ENCODE measurements at places on chromosomes 7 and 10.

DNA sequence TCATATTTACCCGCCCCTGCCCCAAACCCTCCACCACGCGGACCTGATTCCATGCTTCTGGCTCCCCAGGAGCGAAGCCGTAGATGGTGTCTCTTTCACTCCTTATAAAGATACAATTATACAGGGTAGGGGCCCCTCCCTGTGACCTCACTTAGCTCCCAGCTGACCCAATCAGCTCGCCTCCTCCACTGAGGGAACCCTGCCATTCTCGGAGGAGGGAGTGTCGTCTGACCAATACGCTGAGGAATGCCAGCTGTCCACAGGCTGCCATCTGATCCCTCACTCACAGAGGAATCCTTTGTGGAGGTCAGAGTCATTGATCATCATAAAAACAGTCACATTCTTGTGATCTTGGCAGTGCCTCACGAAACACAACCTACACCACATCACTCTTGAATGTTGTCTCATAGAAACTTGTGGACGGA lies 67.5 kb upstream of the INSIG1 start:
- no peak for DNase-seq

GRCh38 chr7:127758105-127758504 lies 106.1 kb downstream of the SND1 start:
- DNase-seq, result no peak

GRCh38 chr7:147173883-147174282 lies 1057.3 kb downstream of the CNTNAP2 start:
- DNase-seq, result no peak

- DNase-seq, result no peak
Measured at GRCh38 chr10:79283616-79284015, 63.7 kb upstream of the PPIF start.

- DNase-seq, result no peak
Measured at GRCh38 chr10:73855413-73855812, 18.9 kb downstream of the CAMK2G start.

DNA sequence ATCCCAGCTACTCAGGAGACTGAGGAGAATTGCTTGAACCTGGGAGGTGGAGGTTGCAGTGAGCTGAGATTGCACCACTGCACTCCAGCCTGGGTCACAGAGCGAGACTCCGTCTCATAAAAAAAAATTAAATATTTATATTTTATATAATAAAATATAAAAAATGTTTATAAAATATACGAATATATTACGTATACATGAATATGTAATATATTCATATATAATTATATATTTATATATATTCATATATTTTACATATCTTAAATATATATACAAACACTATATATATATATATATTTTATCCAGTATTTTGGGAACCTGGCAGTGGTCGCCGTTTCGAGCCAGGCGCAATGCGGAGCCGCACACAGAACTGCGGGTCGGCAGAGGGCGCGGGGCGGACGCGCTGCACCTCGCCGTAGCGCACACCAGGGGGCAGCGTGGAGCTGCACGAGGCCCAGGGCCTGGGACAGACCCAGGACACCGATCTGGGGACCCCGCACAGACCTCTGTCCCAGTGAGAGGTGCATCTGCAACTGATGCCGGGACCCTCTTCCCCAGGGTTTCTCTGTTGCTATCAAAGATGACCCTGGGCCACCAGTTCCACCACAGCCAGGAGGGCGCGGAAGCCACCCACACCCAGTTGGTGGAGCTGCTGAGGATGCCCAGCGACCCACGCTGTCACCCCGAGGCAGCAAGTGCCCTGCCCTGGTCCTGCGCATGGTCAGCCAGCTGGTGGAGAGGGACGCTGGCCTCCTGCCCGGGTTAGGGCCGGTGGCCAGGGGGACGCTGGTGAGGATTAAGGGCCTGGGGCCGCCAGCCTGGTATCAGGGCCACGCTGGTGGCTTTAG lies 22.7 kb downstream of the AP5Z1 start:
- DNase-seq, result peak; percentile 16

DNA sequence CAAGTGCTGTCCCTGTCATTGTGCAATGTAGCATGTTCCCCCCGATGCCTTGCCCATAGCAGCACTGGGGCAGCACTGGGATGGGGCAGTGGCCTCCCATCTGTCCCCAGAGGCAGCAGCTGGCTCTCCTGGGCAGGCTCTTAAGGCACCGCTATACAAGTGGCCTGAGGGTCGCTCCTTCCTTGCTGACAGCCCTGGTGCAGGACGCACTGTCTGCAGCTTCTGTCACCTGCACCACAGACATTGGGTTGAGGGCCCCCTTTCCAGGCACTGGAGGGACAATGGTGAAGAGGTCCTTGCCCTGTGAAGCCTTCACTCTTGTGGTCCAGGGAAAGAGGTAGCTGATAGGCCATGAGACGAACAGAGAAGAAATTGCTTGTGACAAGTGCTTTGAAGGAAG lies 10.6 kb downstream of the CPSF4 start:
- DNase-seq, result no peak

- DNase-seq, result no peak
Measured at GRCh38 chr7:3193379-3194120, 107.5 kb upstream of the SDK1 start.

DNA sequence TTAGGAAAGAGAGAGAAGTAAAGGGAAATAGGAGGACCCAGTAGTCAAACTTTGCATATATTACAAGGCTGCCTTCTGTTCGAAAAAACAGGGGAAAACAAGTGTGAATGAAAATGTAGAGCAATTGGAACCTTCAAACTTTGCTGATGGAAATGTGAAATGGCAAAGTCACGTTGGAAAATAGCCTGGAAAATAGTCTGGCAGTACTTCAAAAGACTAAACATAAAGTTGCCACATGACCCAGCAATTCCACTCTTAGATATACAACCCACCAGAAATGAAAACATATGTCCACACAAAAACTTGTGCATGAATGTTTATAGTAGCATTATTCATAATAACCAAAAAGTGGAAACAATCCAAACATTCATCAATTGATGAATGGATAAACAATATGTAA lies 78.6 kb upstream of the IFRD1 start:
- DNase-seq, result no peak

DNA sequence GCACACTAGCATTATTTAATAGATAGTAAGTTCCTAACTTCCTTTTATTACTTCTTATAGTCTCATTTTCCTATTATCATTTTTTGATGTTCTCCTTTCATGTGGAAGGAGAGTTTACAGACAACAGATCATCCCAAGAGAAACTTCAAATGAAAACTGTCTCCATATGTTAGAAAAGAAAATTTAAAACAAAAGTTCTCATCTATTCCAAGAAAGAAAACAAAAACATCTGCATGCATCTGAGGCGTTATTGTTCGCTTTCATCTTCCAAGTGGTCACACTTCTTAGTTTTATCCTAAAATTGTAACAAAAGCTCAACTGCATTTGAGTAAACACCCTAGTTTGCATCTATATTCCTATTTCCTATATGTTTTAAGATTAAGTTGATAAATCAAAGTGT lies 126.2 kb downstream of the SEMA3D start:
- DNase-seq, result no peak

DNA sequence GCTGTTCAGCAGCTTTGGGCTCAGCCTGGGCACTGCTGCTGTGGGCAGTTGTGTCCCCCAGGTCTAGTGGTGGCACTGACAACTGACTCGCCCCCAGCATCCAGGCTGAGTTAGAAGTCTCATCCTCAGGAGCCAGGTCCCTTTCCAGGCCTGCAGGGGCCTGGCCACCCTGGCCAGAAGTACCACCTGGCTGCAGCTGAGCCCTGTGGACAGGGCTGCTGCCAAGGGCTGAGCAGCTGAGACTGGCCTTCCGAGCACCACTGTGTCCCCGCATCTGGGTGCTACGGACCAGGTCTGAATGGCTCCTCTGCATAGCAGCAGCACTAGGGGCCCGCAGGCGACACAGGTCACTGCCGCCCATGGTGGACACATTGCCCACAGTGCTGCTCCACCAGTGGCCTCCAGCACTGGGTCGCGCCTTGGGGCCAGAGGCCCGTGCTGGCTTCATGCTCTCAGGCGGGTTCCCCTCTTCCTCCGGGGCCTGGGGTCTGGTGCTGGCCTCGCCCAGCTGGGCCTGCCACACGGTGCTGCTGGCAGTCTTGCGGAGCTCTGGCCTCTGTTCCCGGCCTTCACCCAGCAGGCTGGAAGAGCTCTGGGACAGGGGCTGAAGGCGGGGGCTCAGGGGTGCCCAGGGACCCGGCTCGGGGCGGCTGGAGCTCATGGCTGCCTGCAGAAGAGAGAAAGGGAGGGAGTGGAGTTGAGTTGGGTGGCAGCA lies 6.2 kb downstream of the GPRIN2 start:
- no peak for DNase-seq

GRCh38 chr10:24642921-24643678 lies 80.6 kb downstream of the ARHGAP21 start:
- DNase-seq, result no peak

DNA sequence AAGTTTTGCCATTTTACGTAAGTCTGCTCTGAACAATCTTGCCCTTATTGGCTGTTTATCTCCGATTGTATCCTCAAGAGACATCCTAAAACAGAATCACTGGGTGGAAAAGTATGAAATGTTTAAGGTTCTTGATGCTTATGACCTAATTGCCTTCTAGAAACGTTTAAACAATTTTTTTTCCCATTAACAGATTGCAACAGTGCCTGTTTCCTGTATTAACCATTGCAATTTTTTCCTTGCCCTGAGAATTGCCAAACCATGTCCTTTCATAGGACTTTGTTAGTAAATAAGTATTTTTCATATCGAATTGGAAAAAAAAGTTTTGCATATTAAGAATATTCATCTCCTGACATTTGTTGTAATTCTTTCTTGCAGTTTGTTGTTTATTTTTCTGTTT lies 639.8 kb downstream of the INHBA start:
- DNase-seq, result no peak

GRCh38 chr7:141659501-141659900 lies 42.5 kb downstream of the DENND11 start:
- no peak for DNase-seq

- no peak for DNase-seq
Measured at GRCh38 chr7:40470091-40470592, 335.3 kb downstream of the SUGCT start.

DNA sequence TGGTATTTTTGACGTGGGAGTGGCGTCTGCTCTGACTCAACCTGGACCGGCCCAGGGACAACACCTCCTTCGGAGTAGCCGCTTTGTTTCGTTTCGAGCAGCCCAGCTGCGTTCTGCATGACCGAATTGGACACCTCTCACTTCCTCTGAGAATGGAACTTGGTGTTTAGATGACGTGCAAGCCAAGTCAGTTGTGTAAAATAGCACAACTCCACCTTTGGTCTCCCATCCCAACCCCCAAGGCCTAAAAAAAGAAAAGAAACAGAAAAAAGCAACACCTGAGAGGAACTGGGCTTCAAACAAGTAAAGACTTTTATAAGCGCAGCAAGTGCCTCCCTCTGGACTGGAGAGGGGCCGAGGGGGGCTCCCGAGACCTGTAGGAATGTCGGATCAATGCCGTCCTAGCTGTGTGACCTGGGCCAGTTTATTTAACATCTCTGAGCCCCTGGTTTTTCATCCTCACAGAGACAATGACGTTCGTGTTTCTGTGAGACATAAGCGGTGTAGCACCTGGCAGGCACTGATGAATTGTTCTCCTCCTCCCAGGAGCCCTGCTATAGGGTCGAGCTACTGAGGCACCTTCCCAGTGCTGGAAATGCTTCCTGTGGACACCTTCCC lies 52.0 kb upstream of the SMNDC1 start:
- no peak for DNase-seq

DNA sequence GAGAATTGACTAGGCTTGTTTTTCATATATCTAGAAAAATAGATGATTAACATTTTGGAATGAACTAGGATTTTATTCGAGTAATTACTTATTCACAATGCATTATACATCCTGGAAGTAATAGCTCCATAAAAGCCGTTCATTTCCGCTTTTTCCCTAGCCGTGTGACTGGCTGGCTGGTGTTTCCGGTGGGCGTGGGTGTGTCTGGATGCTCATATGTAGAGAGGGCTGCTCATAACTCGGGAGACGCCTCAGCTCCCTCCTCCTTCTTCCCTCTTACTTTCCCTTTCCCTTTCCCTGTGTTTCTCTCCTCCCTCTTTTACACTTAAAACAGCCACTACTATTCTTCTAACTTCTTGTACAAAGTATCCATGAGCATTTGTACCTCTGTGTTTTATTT lies 187.7 kb upstream of the VSTM2A start:
- no peak for DNase-seq

GRCh38 chr7:55622241-55622640 lies 49.9 kb upstream of the VOPP1 start:
- DNase-seq, result no peak

DNA sequence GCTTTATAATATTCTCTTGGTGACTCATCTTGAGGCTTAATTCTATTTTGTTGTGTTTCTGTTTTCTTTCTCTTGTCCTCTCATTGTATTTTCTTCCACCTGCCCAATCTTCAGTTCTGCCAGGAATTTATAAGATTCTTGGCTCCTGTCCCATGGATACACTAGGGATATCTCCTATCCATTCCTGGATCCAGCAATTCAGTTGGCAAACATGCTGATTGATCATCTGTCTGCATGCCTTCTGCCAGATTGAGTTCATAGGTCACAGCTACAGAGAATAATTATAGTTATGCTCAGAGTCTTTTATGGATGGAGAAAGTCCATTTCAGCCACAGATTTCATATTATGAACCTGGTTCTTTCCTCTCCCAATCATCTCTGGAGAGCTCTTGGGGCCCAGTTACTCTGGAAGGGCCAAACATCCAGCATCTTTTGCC lies 140.4 kb upstream of the MAGI2 start:
- DNase-seq, result no peak

DNA sequence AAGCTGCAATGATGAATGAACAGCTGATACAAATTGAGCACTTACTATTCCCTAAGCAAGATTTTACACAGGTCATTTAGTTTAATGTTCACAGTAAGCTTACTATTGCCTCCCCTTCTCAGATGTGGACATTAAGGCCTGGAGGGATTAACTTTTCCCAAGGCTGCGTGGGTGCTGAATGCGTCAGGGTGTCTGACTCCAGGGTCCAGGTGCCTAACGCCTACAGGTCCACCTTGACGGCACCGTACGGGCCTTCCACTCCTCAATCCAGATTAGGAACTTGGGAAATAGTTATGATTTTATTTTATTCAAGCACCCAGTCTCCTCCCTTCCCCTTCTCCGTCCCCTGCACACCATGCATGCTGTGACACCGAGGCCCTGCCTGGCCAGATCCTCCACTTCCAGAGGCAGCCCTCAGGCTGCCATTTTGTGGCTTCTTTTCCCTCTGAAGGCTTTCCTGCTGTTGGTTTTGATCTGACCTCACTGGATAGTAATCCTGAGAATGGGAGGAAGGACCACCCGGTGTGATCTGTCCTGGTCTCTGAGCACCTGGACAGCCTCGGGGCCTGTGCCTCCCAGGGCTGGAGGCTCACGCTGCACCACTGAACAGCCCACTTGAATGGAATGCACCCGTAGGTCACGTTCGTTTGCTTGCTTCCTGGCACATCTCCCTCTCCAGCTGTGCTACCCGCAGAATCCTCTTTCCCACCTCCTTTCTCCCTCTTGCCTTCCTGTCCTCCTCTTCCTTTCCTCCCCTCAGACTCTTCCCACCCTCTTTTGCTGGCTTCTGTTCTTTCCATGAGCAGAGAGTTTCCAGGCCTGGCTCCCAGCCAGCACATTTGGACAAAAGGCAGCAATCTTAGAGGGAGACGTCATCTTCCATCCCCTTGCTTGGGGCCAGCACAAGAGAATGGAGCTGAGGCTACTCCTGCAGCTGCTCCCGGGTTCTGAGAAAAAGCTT lies 14.4 kb downstream of the DENND2A start:
- DNase-seq, result no peak

GRCh38 chr7:99505324-99505662 lies 831 bp downstream of the ZKSCAN5 start:
- DNase-seq, result no peak
